ENCODE measurements at places on chromosomes 1 and 21.

GRCh38 chr1:219265026-219265515, 91.4 kb downstream of the LYPLAL1 start:
- DNase-seq: no peak

DNA sequence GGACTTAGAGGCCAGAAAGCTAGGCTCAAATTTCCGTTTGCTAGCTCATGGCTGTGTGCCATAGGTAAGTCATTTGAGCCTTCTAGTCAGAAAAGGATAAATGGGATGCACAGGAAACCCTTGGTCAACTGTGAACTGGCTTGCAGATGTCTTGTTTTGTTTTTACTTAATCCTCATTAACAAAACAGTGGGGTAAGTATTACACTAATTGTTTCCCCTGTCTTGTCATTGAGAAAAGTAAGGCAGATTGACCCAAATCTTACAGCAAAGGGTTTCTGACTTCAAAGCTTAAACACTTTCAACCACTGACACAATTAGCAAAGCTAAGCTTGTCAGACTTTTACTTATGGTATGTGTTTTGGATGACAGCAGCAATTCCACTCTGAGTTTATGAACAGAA, 291.3 kb downstream of the NTNG1 start:
- peak; percentile 48 for DNase-seq

GRCh38 chr21:26072666-26073615, 97.6 kb downstream of the APP start:
- no peak for DNase-seq

- DNase-seq: peak; percentile 86
These were observed 44.4 kb downstream of the CACHD1 start for GRCh38 chr1:64514197-64514765.

DNA sequence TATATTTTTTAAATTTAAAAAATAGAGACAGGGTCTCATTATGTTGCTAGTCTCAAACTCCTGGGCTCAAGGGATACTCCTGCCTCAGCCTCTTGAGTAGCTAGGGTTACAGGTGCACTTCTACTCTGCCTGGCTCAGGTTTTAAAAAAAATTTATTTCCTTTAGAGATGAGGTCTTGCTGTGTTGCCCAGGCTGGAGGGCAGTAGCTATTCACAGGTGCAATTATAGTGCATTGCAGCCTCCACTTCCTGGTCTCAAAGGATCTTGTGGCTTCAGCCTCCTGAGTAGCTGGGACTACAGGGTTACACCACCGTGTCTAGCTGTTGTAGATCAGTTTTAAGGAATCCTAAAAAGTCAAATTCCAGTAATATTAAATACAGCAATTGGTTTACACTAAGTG, 5.0 kb downstream of the RNF11 start:
- no peak for DNase-seq

- no peak for DNase-seq
These were observed 97.2 kb upstream of the ZNF678 start for GRCh38 chr1:227466039-227466645.

- DNase-seq: peak; percentile 84
These were observed 133.4 kb downstream of the COP1 start for GRCh38 chr1:176073524-176074157.

GRCh38 chr1:70627910-70628309, 216.8 kb downstream of the CTH start:
- DNase-seq: peak; percentile 38

DNA sequence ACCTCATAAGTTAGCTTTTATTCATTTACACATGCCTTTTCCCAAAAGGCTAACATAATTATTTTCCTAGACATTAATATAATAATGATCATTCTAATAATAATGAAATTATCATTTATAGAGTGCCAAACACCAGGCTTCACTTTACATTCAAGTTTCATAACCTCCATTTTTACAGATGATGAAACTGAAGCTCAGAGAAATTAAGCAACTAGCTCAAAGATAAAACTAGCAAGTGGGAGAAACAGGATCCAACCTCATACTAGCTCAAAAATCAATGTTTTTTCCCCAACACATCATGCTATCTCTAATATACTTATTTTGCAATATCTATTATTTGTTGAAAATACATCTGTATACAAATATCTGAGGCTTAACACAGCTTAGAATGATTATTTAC, 14.0 kb downstream of the LPGAT1 start:
- DNase-seq: no peak

DNA sequence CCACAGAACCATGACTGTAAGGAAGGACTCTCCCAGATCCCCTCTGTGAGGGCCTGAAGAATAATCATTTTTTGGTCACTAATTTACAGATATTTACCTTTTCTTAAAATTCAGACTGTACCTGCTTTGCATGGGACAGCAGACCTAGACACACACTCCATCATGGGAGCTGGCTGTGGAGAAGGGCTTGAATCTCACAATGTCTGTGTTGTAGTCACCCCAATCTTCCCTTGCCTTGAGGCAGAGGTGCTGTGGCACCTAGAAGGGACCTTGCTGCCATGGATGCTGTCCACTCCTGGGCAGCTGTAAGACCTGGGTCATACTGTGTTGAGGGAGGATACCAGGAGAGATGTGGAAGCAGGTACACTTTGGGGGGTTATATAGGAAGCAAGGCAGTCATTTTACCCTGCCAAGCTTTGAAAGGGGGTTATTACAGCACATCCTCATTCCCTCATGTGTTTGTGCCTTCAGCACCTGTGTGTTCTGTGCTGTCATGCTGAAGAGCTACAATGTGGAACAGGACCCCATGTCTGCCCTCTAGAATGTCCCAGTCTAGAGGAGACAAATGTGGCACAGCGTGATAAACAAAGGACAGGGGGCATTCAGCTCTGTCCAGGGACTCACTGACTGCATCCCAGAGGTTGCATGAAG, 27.1 kb downstream of the TRAF5 start:
- no peak for DNase-seq

DNA sequence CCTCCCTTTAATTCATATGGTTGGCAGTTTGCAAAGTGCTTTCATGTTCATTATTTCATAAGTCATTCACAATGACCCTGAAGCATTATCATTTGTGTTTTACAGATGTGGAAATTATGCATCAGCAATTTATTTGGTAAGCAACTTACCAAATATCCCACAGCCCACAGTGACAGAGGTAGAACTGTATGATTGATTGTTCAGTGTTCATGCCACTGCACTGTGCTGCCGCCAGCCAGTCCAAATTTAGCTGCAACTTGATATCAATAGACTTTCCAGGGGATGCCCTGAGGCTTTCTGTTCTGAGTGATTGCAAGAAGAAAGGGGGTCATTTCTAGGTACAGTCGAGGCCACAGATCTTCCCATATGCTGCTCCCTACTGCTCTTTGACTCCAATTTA, 380.3 kb downstream of the PLPP3 start:
- no peak for DNase-seq

GRCh38 chr1:33660244-33660643, 187.8 kb downstream of the ZSCAN20 start:
- DNase-seq: no peak

- no peak for DNase-seq
These were observed 26.5 kb upstream of the MTR start for GRCh38 chr1:236768601-236769000.

GRCh38 chr1:28297826-28298225, 31.0 kb upstream of the MED18 start:
- no peak for DNase-seq

GRCh38 chr1:36396359-36396758, 1.3 kb downstream of the LSM10 start:
- no peak for DNase-seq

DNA sequence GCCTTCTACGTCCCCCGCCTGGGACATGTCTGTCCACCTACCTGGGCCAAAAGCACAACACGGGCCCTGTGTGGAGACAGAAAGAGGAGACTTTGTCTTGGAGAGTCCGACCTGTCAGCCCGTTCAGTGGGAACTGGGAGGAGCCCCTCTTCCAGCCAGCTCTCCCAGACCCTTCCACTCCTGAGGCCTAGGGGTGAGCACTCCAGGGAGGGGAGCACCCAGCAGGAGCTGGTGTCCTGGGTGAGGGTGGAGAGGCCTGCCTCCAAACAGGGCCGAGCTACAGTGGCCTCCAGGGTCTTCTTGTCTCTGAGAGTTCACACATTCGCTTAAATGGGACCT, 546 bp downstream of the SPOCD1 start:
- DNase-seq: no peak

GRCh38 chr1:68401506-68401905, 48.2 kb downstream of the RPE65 start:
- no peak for DNase-seq

DNA sequence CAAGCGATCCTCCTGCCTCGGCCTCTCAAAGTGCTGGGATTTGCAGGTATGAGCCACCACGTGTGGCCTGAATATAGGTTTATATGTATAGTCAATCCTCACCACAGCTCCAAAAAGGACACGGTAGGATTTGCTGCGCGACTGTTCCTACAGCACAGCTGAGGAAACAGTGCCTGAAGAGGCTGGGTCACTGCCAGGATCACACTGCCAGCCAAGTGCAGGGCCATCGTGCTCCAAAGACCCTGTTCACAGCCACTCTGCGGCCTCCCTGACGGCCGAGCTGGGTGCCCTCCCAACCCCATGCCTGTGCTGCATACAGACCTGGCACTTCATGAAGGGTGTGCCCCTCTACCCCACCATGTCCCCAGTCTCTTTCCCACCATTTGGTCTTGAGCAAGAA, 71.4 kb downstream of the MRPL37 start:
- DNase-seq: no peak

GRCh38 chr1:72285074-72285425, 2.7 kb upstream of the NEGR1 start:
- no peak for DNase-seq

- no peak for DNase-seq
These were observed 14.5 kb downstream of the PATJ start for GRCh38 chr1:61756773-61757172.
